ENCODE measurements at places on chromosomes 3 and 15.

DNA sequence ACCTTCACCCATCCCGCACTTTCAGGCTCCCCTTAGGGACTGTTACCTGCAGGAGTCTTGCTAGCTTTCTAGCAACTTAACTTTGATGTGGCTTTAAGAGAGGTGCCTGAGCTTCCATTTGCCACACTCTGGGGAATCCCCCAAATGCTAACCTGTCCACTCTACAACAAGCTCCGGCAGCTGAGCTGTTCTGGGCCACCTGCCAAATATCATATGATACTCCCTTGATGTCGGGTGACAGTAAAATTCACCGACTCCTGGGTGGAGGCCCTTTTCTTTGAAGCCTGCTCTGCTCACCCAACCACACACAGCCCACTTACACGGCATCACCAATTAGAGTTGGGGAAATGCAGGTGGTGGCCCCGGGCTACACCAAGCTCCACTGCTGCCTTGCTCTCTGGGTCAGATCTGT, 38.0 kb upstream of the XCR1 start:
- DNase-seq = peak; percentile 78

- no peak for DNase-seq
Observed at GRCh38 chr3:89300981-89301380, 193.6 kb downstream of the EPHA3 start.

DNA sequence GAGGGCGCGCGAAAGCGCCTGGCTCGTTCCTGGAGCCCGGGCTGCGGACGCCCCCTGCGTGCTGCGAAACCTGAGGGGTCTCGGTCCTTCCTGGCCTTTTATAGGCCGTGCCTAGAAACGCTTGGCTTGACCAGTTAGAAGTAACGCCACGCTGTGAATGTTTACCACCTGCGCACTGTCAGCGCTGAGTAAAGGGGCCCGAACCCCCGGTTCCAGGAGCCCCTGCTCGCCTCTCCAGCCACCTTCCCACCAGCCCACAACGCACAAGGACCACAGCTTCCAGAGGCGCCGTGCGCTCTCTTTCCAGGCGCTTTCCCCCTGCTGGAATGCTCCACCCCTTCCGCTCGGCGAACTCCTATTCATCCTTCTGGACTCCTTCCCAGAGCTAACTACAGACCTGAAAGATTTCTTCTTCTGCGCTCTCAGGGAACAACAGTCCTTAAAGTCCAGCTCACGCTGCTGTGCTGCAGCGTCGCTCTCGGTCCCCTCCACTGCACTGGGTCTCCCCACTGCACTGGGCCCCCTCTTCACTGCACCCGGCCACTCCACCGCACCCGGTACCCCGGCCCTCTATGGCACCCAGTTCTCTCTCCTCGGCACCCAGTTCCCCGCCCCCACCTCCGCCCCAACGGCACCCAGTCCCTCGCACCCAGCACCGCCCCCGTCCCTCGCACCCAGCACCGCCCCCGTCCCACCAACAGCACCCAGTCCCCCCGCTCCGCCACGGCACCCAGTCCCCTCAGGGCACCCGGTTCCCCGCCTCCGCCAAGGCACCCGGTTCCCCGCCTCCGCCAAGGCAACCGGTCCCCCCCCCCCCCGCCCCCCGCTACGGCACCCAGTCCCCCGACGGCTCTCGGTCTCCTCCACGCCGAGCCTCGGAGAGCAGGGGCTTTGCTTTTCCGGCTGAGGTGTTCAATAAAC, 69.8 kb downstream of the SQOR start:
- DNase-seq = no peak

GRCh38 chr3:123380261-123380660, 68.6 kb downstream of the ADCY5 start:
- DNase-seq = no peak

GRCh38 chr15:33656168-33656567, 312.1 kb upstream of the CHRM5 start:
- no peak for DNase-seq

- DNase-seq = no peak
Observed at GRCh38 chr15:92101708-92102394, 248.3 kb downstream of the SLCO3A1 start.

- DNase-seq = no peak
Observed at GRCh38 chr3:119628390-119628789, 30.7 kb downstream of the PLA1A start.

All from stimulated activated CD8-positive, alpha-beta memory T cell treated with anti-CD3 and anti-CD28 coated beads, Interleukin-4, amount 100 ng/mL, for 4 hours (primary cell).